ENCODE measurements at places on chromosomes 5 and 9. TPM values are rescaled to one million over a fixed set of nuclear protein-coding genes. Genes with fewer than 3 reads are reported as not detected.

DNA sequence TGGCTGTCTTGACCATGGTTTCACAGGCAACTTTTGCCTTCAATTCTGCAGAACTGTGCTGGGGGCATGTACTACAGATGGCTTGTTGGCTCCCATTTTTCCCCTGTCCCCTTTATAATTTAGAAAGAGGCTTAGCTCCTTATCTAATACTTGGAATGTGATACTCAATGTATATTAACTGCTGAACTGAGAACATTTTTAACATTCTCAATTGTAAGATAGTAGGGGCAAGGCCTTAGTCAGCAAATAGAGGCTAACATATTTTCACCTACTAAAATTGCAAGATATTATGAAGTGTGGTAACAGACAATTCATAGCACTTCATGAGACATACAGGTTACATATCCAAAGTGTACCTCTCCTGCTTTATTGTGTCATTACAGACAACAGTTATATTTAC, 118.1 kb upstream of the ZNF366 start:
- DNase-seq, result no peak

DNA sequence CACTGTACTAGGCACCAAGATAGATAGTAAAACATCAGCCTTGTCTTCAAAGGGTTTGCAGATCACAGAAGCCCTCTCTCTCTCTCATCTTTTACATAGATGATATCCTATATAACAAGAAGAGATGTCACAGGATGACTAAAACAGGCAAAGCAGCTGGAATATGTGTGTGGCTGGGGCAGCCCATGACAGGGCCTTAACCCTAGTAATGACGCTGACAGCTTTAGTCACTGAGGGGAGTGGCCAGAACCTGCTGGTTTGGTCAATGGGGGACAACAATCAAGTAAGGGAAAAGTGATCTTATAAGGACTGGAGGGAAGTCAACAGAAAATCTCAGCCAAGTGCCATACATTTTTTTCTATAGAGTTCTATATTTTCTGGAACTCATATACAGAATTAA, 41.9 kb upstream of the RIC1 start:
- DNase-seq, result peak; percentile 80

FOXD4L3 gene
- total RNA-seq, result not detected

- DNase-seq, result no peak
These were observed 20.9 kb downstream of the SLC6A18 start for GRCh38 chr5:1245905-1246576.

GRCh38 chr9:4293293-4293941, 6.5 kb downstream of the GLIS3 start:
- DNase-seq, result no peak

- DNase-seq, result no peak
These were observed 199.6 kb upstream of the DAB2 start for GRCh38 chr5:39624268-39624886.

GRCh38 chr5:103391659-103392058, 133.1 kb downstream of the MACIR start:
- no peak for DNase-seq

DNA sequence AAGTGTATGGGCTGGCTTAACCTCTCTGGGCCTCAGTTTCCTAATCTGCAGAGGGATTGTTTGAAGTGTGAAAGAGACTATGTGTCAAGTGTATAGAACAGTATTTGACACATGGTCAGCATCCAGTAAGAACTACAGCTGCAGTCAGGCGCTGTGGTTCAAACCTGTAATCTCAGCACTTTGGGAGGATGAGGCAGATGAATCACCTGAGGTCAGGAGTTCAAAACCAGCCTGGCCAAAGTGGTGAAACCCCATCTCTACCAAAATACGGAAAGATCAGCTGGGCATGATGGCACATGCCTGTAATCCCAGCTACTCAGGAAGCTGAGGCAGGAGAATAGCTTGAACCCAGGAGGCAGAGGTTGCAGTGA, 31.9 kb upstream of the STING1 start:
- DNase-seq, result peak; percentile 57

DNA sequence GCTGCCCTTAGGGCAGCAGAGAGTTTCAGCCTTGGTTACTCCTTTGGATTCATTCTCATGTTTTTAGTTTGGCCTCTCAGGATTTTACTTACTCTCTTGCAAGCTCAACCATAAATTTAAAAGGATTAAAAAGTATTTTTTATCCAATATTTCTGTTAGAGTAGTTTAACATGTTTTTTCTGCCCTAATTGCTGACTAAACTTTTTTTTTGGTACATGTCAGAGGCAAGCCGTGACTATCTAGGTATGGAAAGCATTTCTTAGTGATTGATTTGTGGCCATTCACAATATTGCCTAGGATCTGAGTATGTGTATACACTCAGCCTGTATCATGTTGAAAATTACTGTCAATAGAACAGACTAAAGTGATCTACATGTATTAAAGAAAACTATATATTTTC, 92.1 kb downstream of the MELK start:
- no peak for DNase-seq

- DNase-seq, result no peak
These were observed 316.9 kb downstream of the ADGRV1 start for GRCh38 chr5:90875456-90875855.

DNA sequence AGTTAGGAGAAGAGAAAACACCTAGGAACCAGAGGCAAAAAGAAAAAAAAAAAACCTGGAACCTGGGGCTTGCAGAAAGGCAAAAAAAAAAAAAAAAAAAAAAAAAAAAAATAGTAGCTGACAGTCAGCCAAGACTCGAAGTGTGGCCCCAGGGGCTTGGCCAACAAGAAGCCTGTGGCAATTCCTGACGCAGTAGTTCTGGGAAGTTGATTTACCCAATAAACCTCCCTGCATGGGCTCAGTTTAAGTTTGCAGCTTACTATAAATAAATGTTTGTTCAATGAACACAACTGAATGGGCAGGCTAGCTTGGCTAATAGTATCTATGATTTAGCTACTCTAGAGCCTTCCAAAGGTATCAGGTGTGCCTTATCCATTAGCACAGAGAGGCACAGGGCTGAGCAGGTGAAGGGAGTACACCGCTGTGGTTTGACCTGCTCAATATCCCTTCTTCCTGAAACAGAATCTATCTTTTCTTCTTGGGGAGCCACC, 21.3 kb upstream of the GLRX start:
- DNase-seq, result no peak

DNA sequence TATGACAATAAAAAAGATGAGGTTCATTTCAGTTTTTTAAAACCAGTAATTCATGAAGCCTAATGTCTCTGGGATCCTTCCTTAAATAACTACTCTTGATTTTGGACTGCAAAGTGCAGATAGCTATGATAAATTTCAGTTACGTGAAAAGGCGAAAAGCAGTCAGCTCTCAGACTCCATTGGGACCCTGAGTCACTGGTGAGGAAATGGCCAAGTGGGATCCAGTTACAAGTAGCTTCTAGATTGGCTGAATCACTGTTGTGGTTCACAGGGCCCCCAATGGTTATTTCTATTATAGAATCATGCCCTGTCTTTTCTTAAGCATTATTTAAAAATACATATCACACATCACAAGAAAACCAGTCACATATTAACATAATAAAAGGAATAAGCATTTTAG, 31.1 kb upstream of the PPP3R2 start:
- DNase-seq, result no peak

DNA sequence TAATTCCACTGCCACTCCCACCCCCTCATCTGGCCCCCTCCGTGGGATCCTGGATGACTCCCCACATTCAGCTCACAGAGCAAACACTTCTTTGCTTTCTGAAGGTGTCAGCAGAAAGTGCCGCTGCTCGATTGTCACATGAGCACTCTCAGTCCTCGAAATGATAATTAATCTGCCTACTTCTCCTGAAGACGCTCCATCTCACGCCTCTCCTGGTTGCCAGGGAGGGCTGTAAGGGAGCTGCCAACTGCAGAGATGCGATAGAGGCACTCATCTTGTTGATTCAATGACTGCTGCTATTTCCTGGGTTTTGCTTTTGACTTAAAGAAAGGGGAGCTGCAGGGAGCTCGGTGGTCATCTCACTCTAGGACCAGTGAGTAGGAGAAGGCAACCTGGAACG, 206.5 kb downstream of the DAB2IP start:
- DNase-seq, result no peak

- no peak for DNase-seq
These were observed 14.7 kb downstream of the MPDZ start for GRCh38 chr9:13264788-13265187.

KCNV2 gene
- total RNA-seq, result not detected

DNA sequence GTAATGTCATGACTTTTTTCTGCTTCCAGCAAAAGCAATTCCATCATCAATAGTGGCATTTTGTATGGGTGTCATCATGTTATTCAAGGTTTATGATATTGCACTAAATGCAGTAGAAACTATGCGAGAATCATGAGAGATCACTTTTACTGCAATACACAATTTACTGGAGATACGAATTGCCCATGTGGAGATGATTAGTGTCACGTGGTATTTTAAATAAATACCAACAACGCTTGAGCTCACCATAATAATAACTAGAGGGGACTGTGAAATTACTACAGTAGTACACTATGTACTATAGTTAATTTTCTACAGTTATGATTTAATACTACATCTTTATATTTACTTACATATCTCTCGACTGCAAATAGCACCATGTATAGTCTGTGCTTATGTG, 49.7 kb downstream of the FAM174A start:
- no peak for DNase-seq

DNA sequence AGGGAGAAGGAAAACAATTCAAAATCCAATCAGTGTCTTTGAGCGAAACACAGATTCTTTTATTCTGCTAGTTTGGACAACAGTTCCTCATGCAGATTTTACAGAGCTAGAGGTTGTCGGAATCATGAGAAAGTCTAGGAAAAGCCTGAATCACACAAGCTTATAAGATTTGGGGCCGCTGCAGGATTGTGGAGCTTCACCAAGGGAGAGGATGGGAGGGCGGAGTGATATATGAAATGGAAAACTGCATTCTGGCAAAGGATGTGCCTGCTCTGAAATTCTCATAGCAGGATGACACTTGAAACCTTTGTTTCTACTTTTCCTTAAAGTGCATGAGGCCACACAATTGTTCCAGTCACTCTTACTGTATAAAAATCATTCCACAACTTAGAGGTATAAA, 134.3 kb downstream of the OR2K2 start:
- DNase-seq, result no peak

DNA sequence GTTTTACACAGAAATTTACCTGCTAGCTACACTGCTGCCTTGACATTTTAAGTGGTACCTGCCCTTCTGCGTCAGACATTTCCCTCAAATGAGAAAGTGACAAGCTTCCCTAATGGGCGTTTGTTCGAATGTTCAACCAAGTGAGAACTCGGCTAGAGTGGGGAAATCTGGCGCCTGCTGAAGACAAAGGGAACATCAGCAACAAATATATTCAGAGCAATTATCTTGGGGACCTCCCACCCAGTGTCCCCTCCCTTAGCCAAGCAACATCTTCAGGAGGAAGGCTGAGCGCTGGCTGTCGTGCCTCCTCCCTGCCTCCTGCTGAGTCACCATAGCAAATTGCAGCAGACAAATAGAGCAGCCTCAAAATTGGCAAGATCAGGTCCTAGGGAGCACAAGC, 57.1 kb downstream of the MFAP3 start:
- DNase-seq, result no peak

DNA sequence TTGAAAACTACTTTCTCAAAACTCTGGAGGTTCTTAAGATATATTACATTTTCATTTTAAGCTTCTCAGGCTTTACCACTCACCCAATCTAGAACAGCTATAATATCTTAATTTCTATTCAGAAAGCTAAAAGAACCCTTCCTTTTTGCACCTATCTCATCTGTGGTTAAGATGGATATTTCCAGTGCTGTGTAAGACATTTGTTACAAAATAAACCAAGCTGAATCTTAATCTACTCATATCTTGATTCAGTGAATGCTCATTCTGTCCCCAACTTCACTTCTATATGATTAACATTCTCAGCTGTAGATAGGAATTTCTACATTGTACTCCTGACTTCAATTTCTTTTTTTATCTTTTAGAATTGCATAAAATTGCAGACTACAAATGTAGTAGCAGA, 15.0 kb downstream of the ABHD17B start:
- DNase-seq, result no peak

- peak; percentile 88 for DNase-seq
These were observed 269.8 kb downstream of the SYK start for GRCh38 chr9:91071184-91071990.

GRCh38 chr5:32388432-32389129, 56.0 kb downstream of the ZFR start:
- no peak for DNase-seq

SCGB3A2 gene
- total RNA-seq, result not detected

- no peak for DNase-seq
These were observed 22.3 kb downstream of the RIC1 start for GRCh38 chr9:5651246-5651645.

GRCh38 chr9:122619996-122620395, 5.5 kb downstream of the OR1Q1 start:
- no peak for DNase-seq

DNA sequence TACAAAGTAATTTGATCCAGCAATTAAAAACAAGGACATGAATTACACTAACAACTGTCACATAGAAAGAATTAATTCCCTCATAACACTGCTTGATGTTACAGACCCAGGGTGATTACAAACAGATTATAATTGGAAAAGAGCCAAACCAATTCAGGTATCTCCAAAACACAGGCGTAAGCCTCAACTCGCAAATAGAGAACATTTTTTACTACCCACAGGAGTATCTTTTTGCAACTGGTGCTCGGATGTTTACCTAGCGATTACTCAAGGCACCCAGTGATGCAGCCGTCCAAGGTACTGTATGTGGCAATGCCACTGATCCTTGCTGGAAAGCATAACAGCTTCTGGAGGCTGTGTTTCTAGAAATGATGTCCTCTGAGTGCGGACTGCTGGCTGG, 386.1 kb upstream of the KIF2A start:
- no peak for DNase-seq

DNA sequence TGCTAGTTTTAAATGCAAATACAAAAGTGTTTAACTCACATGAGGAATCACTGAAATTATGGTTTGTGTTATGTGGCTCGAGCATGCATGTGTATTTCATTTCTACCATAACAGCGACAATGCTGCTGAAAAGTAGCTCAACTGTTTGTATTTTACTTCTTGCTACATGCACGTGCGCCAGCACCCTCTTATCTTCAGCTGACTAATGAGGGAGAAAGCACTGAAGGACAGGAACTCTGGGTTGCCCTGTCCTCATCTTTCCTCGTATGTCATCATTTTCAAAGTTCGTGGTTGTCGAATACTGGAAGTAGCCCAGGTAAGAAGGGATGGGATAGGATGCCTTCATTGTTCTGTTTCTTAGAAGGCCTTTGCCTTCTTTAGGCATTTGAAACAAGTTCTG, 120.3 kb downstream of the SYK start:
- no peak for DNase-seq

ALDH1A1 gene
- total RNA-seq, result not detected

GRCh38 chr5:77881528-77881927, 105.4 kb upstream of the TBCA start:
- no peak for DNase-seq

PHF24 gene
- total RNA-seq, result 0.09 TPM

FBN2 gene
- not detected for total RNA-seq

DNA sequence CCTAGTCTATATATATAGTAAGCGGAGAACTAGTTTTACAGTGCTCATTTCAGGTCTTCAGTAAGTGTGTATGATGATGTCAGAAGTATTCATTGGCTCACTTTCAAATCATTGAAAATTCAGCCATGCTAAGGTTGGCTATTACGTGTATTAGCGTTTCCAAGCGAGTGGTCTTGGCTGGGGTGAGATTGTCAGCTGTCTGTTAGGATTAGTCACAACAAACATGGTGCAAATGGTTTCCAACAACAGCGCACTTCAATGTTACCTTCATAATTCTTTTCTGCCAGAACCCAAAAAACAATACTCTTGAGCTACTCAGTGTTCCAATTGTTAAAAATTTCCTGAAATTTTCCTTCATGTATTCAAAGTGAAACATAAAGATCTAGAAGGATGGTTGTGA, 283.0 kb downstream of the AOPEP start:
- no peak for DNase-seq

KIF27 gene
- total RNA-seq, result 3.4 TPM

Data from activated CD4-positive, alpha-beta T cell treated with anti-CD3 and anti-CD28 coated beads for 36 hours (primary cell).